ENCODE measurements at places on chromosomes 11 and 22. TPM values are rescaled to one million over a fixed set of nuclear protein-coding genes. Genes with fewer than 3 reads are reported as not detected.
A peak's percentile ranks its signal among the peaks of the same experiment; 100 is the strongest.

Gene TMEM138
- 19.7 TPM for total RNA-seq

Gene ARHGEF17
- 7.7 TPM for total RNA-seq

GRCh38 chr22:24559471-24559870, 3.7 kb downstream of the SNRPD3 start:
- DNase-seq, result no peak

GRCh38 chr11:110798201-110798900, 86.1 kb upstream of the ARHGAP20 start:
- DNase-seq, result no peak

DNA sequence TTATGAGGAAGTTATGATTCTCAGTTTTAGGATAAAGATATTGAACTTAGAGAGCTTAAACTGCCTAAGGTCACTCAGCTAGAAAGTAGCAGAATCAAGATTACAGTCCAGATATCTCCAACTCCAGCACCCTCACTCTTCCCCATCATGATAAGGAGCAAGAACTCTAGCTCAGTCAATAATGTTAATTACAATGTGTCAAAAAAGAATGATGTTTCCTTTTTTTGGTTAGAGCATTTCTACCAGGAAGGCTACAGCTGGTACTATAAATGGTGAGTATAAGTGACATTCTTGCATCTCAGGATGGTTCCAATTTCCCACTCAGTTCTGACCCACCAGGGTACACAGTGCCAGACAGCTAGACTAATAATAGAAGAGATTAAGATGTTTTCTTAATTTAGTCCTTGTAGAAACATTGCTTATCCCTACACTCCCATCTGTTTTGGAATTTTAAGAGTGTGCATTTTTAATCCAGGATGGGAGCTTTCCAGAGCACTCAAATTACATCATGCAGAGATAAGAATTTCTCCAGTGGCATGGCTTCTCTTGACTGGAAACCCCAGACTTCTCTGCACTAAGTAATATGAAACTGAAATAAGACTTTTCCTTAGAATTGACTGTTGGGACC, 21.6 kb upstream of the BBOX1 start:
- DNase-seq, result no peak

- no peak for DNase-seq
Measured at GRCh38 chr22:30933457-30933856, 35.1 kb downstream of the MORC2 start.

GRCh38 chr11:101745756-101746155, 161.9 kb upstream of the TRPC6 start:
- DNase-seq, result no peak

- DNase-seq, result no peak
Measured at GRCh38 chr11:76683161-76684095, 12.9 kb upstream of the LRRC32 start.

- no peak for DNase-seq
Measured at GRCh38 chr11:110094298-110095285, 1.4 kb downstream of the ZC3H12C start.

DNA sequence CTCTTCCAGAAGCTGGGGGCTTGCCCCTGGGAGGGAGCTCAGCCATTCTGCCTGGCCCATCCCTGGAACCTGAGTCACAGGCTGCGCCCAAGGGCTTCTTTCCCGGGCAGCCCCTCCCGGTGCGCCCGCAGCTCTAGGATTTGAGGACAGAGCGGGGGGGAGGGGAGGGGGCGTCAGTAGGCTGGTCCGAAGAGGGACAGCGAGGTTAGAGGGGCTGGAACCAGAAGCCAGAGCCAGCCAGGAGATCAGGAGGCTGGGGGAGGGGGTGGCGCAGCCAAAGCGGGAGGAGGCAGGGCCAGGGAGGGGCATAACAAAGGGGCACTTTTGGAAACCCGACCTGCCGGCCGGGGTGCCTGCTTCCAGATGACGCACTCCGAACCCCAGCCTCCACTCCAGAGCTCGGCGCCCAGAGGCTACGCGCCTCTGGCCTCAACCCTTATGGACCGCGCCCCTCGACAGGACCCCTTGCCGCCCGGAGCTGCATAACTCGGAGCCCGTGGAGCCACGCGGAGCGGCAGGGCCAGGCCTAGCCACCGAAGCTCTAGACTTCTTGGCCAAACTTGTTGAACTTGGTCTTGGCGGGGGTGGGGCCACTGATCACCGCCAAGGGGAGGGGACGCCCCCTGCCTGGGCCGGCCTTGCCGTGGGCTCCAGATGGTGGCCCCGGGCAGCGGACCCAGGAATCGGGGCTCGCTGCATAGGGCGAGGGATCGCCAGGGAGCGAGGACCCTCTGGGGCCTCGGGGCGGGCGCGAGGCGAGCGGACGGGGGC, 744 bp downstream of the PACSIN3 start:
- peak; percentile 55 for DNase-seq

- DNase-seq, result no peak
Measured at GRCh38 chr22:44102856-44103255, 77.9 kb upstream of the PARVG start.

- DNase-seq, result no peak
Measured at GRCh38 chr11:77705195-77705875, 67.7 kb upstream of the CLNS1A start.
